Esophagus squamous epithelium (tissue), 5 donors: ENCODE measurements at places on chromosomes 4 and X. TPM values are rescaled to one million over a fixed set of nuclear protein-coding genes. Genes with fewer than 3 reads are reported as not detected.

GRCh38 chr4:87019898-87020297 lies 85.1 kb downstream of the AFF1 start:
- no peak for DNase-seq

- DNase-seq = no peak
Measured at GRCh38 chr4:177802162-177802561, 359.9 kb upstream of the AGA start.

GRCh38 chr4:3115637-3116270 lies 41.3 kb downstream of the HTT start:
- DNase-seq = no peak

Gene SSX4
- total RNA-seq = not detected

Gene FAM149A
- 5.8 TPM for total RNA-seq

Gene ZCCHC18
- 0.73 TPM for total RNA-seq
